Smooth muscle cell of the umbilical artery (primary cell): ENCODE measurements at places on chromosomes 1 and 21. TPM values are rescaled to one million over a fixed set of nuclear protein-coding genes. Genes with fewer than 3 reads are reported as not detected.

MAP3K7CL gene
- total RNA-seq: 3.9 and 12.8 TPM in 2 replicates

MRPL9 gene
- total RNA-seq: 63.7 and 63.8 TPM in 2 replicates

ESRRG gene
- under 0.01 and 0.51 TPM in 2 replicates for total RNA-seq

LDLRAP1 gene
- 20.5 and 28.1 TPM in 2 replicates for total RNA-seq

CALML6 gene
- total RNA-seq: 0.59 and 0.88 TPM in 2 replicates

GRIK1 gene
- total RNA-seq: not detected in 2 replicates
